ENCODE measurements at places on chromosomes 5 and 9.
A peak's percentile ranks its signal among the peaks of the same experiment; 100 is the strongest.

GRCh38 chr5:91049800-91050199 lies 333.3 kb downstream of the ARRDC3 start:
- no peak for DNase-seq

DNA sequence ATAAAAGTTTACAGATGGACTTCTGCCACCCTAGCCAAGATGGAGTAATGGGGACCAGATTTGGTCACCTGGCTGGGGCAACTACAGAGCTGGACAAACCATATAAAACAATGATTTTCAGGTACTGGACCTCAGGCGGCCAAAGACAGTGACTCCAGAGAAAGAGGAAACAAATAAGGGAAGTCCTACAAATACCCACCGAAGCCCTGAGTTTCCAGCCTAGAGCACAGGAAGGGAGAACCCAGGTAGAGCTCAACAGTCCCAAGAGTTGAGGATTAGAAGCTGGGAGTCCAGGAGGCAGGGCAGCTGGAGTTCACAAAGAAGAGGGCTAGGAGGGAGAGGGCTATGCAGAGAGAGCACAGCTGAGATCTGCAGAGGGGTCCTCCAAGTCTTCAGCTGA lies 106.7 kb upstream of the NR5A1 start:
- no peak for DNase-seq

DNA sequence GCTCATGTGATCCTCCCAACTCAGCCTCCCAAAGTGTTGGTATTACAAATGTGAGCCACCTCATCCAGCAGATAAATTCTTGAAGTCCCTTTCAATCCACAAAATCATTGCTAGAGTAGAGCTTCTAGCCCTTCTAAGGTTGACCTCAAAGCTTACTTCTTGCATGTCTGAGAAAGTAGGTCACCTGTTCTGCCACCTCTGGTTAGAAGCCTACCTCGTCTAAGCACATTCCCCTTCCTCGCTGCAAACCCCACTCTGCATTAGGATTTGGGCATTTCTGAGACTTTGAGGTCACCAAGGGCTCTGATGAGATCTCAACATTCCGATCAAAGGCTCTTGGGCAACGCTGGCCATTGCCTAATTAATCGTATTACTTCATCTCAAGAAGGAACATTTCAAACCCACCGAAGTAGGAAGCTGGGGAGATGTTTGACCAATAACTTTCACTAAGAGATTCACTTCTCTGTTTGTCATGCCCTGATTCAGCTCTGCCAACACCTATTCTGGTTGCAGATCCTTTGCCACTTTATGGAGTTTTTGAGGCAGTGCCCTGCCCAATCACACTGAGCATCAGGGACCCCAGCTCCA lies 8.6 kb downstream of the ADAM19 start:
- DNase-seq = no peak

DNA sequence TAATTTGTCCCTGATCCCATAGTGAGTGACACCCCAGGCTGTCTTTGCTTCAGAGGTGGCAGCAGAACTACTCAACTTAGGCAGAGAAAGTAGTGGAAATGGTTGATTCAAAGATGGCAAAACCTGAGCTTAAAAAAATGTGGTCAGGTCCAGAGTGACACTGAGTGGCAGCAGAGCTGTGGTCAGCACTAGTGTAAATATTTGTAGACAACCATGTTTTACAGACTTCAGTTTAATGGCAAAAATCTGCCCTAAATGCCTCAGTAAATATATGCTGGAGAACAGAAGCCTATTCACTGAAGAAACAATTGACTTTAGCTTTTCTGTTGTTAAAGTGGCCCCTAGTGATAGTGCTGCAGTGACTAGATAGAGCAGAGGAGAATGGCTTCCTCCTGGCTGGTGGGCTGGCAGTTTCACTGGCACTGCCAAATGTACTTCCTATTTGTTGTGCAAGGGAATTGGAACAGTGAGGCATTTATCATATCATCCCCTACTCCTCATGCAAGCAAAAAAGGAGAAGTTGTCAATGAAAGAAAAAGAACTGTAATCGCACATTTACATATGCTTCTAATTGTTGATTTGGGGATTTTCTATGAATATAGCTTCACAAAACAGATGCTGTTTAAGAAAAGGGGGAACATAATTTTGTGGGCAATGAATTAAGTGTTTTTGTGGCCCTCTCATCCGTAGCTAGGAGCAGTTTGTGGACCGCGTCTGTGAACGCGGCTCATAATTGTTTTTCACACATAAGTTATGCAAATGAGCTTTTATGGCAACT lies 12.0 kb downstream of the PBX3 start:
- DNase-seq = peak; percentile 66

- DNase-seq = no peak
Observed at GRCh38 chr5:77426670-77427069, 65.4 kb downstream of the WDR41 start.

DNA sequence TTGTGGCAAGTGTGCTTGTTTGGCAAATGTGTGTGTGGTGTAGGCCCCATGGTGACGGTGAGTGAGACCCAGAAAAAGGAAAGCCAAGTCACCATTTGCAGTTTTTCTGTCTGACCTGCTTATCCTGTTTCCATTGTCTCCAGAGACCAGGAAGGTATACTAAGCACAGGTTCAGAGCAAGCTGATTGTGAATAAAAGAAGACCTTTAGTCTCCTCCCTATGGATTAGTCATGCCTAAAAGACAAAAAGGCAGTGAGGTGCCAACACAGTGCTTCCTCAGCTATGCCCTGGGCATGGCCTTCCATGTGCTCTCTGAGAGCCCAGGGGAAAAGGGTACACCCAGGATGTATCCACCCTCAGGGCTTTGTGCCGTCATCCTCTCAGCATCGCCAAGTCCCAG lies 49.2 kb upstream of the SHOC1 start:
- no peak for DNase-seq

DNA sequence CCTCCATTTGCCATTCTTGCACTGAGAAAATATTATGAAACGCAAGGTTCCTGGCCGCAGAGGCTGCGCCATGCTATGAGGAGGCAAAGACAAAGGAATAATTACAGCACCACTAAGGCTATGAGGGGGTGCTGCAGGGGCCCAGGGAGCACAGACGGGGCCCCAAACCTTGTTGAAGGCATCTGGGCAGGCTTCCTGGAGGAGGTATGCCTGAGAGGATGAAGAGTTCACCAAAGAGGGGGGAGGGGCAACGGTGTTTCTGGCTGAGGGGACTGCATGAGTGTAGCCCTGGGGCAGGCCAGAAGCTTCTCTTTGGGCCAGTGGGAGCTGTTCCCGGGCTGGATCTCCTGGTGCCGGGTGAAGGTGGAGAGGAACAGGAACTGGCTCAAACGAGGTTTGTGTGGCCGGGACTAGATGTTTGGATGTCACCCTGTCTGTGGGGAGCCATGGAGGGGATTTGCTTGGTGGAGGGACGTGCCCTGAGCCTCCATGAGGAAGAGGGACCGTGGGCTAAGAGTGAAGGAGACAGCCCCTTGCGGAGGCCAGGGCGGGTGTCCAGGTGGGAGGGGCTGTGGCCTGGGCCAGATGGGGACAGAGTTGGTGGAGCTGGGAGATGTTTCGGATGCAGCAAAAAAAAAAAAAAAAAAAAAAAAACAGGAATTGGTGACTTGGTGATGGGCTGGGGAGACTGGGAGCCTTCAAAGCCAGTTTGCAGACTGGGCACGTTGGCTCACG lies 28.2 kb downstream of the PTGES start:
- DNase-seq = no peak

DNA sequence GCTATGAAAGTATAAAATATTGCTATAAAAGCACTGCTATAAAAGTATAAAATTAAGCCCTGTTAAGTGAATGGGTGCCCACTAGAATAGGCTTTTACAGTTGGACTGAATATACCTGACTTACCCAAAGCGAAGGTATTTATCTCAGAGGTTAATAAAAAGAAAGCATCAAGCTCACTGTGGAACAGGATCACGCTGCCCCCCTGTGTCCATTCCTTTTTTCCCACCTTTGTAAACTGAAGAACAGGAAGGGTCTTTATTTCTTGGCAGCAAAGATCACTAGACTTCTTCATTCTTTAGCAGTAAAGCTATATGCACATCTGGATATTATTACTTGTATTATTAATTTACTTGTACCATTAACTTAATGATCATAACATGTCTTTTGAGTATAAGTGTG lies 22.1 kb upstream of the PLPP6 start:
- DNase-seq = no peak
